ENCODE measurements at places on chromosomes 12 and 14. TPM values are rescaled to one million over a fixed set of nuclear protein-coding genes. Genes with fewer than 3 reads are reported as not detected.

DNA sequence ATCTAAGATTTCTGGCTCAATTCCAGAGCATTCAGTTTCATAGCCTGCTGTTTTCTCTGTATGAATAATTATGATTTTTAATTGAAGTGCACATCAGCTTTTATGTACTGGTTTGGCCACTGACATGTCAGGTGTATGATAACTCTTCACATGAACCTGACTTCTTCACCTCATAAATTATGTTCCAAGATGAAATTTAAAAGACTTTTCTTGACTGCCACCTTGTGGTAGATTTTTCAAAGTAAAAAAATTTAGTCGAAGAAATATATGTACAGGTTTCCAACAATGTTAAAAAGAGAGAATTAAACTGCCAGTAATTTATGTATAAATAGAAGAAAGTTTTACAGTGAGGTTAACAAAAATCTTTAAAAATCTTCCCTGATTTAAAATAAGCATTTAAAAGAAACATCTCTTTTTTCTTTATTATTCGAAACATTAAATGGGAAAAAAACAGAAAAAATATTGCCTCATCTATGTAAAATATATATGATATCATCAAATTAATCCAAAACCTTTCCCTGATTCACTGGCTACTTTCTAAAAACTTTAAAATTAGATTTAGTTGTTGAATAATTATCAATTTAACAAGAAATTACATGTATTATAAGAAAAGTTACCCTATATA is 124.9 kb upstream of the ATXN7L3B start:
- DNase-seq = no peak

RNASE1 gene
- polyA plus RNA-seq = 342 TPM

DNA sequence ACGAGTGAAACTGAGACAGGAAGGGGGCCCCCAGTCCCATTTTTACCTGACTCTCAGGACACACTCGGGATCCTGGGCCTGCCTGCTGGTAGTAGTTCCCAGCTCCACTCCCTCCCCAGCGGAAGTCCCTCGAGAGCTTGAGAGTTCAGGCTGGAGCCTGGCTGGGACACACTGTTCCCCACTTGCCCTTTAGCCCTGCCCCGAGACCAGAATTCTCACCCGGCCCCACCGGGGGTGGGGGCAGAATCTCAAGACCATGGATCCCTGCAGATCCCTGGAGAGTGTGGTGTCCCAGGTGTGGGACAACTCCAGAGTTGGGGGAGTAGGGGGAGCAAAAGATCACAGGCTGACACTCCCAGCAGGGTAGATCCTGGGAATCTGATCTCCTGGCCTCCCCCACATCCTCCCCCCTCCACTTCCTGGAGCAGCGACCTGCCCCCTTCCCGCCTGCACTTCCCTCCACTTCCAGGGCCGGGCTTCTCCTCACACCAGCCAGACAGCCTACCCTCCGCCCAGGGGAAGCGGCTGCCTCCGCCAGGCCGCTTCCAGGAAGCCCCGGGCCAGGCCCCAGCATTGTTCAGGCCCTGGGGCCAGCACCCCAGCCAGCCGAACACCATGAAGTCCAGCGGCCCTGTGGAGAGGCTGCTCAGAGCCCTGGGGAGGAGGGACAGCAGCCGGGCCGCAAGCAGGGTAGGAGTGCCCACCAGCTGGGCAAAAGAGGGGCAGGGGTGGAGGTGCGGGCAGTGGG is at the start of gene TNS2:
Gene TNS2 (plus strand): TSS at position 495 of the 748 bp plus-strand sequence. CDS start 121 bp downstream, at position 616.
- peak; percentile 84 for DNase-seq

GRCh38 chr12:108955225-108955835 is 65.5 kb downstream of the SVOP start:
- peak; percentile 63 for DNase-seq

DNA sequence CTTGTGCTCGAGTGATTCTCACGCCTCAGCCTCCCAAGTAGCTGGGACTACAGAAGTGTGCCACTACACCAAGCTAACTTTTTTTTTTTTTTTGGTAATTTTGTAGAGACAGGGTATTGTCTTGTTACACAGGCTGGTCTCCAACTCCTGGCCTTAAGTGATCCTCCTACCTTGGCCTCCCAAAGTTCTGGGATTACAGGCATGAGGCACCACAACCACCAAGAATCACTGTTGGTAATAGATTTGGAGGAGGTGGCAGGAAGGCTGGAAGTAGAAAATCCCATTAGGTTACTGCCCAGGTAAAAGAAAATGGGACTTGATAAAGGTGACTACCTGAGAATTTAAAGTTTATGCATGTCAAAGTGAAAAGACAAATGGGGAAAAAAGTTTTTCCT is 1.4 kb upstream of the CDCA4 start:
- no peak for DNase-seq

DNA sequence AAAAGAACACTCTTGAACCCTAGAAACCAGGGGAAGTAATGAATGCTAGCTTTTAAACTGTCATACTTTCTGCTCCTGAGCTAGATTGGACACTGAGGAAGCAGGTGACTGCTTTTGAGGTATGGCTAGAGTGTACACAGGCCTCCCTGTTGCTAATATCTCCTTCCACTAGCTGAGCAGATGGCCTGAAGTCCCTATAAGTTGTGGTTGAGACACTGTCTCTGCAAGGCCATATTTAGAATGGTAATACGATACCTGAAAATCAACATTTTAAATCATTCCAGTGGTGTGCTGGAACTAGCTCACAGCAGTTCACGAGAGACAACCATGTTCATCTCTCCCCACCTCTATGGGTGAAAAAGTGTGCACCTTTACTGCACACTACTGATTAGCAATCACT is 46.4 kb upstream of the BMP4 start:
- DNase-seq = no peak

DNA sequence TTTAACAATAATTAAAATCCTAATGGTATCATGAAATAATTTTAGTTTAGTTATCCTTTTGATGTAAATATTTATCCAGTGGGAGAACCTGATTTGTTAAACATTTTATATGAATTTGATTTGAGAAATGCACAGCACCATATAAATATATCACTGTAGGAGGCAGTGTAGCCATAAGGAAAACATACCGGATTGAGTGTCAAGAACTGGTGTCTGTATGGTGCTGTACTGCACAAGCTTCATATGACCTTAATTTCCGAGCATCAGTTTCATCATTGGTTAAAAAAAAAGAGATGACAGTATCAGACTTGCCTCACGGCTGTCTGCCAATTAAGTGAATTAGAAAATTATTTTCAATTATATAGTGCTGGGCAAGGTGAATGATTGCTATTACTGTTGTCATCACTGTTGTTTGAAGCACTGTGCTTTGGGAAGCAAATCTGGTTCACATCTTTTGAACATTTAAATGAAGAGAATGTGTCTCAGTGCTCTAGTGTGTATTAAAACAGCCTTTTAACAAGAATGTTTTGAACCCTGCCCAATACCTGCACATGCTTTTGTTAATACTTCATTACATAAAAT is 72.1 kb downstream of the TMTC2 start:
- no peak for DNase-seq

PCNX4 gene
- 10.9 TPM for polyA plus RNA-seq

NKX2-1 gene
- polyA plus RNA-seq = not detected

- DNase-seq = no peak
These were observed 4.0 kb upstream of the NOVA1 start for GRCh38 chr14:26601856-26602255.

DNA sequence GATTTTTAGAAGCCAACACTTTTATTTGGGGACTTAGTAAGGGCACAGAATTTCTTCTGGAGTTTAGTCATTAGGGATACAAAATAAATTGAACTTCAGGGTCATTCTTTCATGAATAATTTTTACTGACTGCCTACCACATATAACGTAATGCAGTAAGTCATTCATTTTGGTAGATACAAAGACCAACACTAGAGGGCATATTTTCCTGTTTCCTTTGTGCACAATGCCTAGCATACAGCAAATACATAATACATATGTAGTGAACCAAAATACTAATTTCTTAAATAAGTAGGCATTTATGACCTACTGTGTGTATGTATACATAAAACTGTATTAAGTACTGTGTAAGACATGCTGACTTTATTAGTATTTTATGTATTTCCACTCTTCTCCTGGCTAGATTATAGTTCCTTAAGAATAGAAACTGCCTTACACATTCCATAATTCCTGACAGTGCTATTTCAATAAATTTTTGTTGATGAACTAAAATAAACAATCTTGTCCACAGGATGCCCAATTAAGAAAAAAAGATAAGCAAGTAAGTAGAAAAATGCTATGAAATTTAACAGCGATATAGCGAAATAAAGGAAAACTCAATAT is 47.9 kb downstream of the PPP1R12A start:
- no peak for DNase-seq

DNA sequence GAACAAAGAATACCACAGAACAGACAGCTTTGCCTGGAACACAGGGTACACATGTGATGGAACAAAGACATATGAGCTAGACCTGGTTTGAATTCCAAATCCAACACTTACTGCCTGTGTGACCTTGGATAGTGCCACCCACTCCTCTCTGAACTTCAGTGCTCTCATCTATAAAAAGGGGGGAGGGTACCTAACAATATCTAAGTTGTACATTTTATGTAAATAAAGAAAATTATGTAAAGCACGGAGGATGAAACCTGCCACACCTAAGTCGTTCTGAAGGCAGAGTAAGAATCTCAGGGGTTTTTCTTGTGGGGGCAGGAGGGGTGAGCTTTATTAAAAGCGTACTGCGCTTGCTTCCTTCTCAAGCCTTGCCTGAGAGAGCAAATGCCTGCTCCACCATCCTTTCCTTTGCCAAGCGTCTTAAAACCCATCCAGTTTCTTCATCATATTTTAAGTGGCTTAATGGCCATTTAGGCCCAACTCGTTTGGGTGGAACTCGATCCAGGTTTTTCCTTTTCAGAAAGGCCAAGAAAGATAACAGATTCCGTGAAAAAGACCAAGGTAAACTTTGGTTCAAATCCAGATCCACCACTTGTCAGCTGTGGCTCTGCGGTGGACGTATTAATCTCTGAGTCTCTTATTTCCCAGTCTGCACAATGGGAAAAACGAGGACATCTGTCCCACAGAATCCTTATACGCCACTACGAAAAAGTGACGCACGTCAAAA is 946 bp downstream of the DDX24 start:
- no peak for DNase-seq

DNA sequence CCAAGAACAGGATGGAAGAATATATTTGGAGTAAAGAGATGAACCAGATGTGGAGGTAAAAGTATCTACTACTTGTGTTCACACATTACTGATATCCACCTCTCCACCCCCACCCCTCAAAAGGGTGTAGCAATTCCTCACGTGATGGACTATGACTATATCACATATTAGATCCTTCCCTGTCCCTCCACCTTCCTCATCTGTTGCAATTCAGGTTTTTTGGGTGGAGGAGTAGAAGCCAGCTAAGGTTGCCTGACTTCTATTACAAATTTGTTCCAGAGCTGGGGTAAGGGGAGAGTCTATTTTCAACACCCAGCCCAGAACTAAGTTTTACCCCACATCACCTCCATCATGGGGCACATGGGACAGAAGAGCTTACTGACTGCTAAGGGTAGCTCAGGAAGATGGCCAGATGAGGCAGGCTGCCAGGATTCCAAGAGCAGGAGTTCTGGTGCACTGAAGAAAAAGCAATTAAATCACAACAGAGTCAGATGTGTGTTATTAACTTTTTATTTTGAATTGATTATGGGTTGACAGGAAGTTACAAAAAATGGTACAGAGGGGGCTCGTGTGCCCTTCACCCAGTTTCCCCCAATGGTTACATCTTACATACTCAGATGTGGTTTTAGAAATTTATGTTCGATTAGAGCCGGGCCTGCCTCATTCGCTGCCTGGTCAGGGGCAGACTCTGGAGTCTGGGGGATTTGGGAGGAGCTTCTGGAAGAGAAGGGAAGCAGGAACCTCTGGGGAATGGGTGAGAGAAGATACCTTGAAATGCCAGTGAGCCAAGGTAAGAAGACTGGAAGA is 2.1 kb downstream of the RNASE13 start:
- DNase-seq = no peak

- no peak for DNase-seq
These were observed 15.1 kb downstream of the APPL2 start for GRCh38 chr12:105220929-105221290.

LUM gene
- polyA plus RNA-seq = 25.1 TPM

- DNase-seq = no peak
These were observed 87.1 kb downstream of the ATP2B1 start for GRCh38 chr12:89621521-89621920.

DCAF5 gene
- polyA plus RNA-seq = 18.2 TPM

GPR68 gene
- 0.22 TPM for polyA plus RNA-seq

GRCh38 chr12:117084405-117085317 is 14.6 kb downstream of the TESC start:
- DNase-seq = no peak

APAF1 gene
- 2.0 TPM for polyA plus RNA-seq

ANKRD33 gene
- 0.01 TPM for polyA plus RNA-seq

GRCh38 chr12:49877066-49877465 is 26.6 kb downstream of the FAIM2 start:
- DNase-seq = no peak

DNA sequence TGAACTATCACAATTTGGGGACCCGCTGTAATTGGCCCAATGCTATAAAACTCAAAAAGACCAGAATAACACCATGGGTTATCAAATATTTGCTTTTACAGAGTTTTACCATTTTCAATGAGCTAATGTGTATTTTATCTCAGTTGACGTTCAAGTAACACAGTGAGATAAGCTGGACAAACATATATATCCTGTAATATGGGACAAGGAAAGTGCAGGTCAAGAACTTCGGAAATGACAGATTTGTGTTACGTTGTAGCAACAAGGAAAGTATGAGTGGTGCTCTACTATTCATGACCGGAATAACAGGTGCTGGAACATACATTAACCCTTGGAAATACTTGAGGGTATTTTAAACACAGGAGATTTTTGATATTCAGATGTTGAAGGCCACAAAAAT is 566.4 kb upstream of the FLRT2 start:
- no peak for DNase-seq

- DNase-seq = no peak
These were observed 1141.2 kb upstream of the TMEM132C start for GRCh38 chr12:127125607-127126259.

DNA sequence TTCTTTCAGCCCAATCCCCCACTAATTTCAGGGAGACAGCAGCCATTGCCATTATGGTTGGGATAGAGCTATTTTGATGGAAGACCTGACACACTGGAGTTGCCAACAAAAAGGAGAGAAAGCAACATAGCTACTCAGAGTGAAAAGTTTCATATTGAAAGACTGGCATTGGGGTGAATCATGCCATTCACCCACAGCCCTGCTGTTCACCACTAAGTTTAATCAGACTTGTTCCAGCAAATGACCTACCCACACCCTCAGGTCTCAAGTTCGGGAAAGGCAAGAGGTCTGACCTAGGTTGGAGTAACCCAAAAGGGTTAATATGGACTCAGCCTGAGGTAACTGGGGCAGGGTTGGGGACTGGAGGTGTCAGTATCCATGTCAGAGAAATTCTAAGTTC is 169.2 kb downstream of the PAWR start:
- DNase-seq = no peak

GRCh38 chr12:79927772-79928474 is 7.0 kb downstream of the PPP1R12A start:
- DNase-seq = no peak

DNA sequence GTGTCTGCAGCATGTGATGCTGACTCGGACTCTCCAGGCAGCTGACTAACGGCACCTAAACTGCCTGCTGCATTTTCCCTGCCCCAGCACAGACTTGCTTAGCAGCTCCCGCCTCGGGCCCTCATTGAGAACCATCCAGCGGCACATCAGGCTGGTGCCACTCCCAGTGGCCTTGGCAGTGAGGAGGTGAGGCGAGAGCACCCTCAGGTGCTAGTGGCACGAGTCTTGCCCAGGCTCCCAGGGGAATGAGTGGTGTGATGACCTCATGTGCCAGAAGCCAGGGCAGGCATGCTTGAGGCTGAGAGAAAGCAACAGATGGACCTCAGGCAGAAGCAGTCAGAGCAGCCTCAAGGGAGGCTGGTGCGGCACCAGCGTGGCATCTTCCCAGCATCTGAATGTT is 60.2 kb downstream of the PRKCH start:
- no peak for DNase-seq

FITM1 gene
- 247 TPM for polyA plus RNA-seq

DBX2 gene
- polyA plus RNA-seq = not detected

SDR9C7 gene
- 0.29 TPM for polyA plus RNA-seq
